ENCODE measurements at places on chromosomes 6 and 20.

- no peak for DNase-seq
Measured at GRCh38 chr6:17707371-17707651, 586 bp upstream of the NUP153 start.

GRCh38 chr6:12733876-12734275, 17.3 kb downstream of the PHACTR1 start:
- no peak for DNase-seq

DNA sequence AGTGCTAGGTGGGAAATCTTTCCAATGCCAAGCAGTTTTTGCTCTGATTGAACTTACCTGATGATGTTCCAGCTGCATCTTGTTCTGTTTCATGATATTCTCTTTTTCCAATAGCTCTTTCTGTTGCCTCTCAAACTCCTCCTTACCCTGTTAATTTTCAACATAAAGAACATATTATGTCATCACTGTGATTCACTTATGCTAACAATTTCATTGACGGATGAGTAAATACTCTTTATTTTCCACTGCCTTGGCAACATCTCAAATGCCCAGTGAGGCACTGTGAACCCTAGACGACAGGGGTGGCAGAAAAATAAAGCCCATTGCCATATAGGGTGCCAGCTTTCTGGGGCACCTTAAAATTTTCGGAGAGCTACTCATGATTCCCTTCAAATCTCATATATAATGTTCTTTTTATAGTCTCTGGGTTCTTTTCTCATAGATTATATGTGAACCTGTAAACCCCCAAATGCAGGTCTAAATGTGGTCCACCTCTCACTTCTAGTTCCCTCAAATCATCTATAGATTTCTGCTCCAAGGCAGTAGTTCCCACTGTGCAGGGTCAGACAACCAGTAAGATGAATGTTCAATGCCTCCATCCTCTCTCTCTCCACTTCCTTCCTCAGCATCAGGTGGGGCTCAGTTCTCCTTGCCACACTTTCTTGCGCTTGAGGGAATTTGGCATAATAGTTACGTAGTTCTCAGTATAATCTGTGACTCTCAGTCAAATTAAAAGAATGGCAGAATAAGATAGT, 44.1 kb downstream of the NEDD9 start:
- no peak for DNase-seq

DNA sequence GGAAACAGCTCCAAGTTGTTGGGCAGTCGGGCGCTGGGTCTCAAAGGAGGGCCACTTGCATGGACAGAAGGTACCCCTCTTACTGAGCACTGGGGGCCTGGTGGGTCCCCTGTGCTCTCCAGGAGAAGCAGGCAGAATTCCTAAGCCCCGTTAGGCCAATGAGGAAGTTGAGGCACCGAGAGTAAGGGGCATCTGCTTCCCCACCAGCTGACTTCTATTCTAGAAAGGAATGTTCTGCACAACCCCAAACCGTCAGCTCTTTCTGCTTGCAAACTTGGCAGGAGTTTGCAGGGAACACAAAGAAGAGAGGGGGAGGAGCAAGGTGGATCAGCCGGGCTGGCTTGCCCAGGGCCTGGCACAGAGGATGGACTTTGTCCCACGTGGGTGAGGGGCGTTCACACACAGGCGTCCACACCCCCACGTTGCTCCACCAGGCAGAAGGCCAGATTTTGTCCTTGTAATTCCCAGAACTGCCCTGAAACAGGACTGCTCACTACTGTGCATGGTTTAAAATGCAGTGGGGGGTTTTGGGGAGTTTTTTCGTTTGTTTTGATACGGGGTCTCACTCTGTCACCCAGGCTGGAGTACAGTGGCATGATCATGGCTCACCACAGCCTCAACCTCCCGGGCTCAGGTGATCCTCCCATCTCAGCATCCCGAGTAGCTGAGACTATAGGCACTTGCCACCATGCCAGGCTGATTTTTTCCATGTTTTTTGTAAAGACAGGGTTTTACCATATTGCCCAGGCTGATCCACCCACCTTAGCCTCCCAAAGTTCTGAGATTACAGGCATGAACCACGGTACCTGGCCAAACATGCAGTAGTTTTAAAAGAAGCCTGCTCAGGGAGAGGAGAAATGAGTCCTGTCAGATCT, 93.3 kb downstream of the SNX5 start:
- DNase-seq = peak; percentile 56

DNA sequence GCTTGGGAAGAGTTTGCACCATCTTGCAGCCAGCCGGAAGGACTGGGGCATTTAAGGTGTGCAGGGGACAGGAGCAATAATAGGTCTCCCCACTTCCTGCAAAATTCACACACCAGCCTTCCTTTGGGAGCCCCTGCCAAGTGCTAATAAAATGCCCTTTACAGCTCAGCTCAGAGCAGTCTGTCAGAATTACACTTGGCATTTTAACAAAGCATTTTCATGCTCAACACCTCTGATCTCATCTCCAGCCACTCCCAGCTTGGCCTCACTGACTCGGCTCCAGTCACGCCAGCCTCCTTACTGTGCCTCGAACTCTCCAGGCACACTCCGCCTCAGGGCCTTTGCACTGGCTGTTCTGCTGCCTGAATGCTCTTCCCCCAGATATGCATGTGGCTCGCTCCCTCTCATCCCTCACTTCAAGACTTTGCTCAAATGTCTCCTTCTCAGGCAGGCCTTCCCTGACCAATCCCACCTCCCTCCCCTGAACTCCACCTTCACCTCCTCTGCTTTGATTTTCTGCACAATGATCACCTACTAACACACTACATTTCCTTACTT, 43.7 kb downstream of the GRM4 start:
- DNase-seq = no peak

GRCh38 chr6:26383624-26384417, 913 bp downstream of the BTN2A2 start:
- DNase-seq = no peak

DNA sequence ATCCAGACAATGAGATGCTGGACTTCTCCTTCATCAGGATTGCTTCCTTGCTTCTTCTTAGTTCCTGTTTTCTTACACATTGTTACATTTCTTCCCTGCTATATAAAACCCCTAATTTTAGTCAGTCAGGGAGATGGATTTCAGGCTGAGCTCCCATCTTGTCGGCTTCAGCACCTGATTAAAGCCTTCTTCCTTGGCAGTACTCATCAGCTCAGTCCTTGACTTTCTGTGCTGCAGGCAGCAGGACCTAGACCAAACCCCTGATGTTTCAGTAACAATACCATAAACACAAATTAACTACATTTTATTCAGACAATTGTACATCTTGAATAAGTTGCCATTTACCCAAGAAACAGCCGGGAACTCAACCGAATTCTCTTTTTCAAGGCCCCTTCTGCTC, 156.4 kb upstream of the RREB1 start:
- DNase-seq = no peak

DNA sequence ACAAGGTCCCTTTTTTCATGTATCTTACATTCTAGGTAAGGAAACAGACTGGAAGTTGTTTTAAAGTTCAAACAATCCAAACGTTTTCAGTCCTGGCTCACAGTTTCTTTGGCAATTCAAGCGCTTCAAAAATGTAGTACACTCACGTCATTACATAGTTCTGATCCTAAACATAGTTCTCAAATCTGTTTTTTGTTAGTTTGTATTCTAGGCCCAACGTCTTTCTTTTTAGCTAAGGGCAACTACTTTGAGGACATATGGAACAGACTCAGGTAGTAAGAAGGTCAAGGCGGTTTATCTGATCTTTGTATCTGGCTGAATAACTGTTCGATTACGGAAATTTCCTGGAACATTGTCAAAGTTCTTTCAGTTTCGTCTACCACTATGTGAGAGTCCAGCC, 36.9 kb upstream of the PLCB4 start:
- no peak for DNase-seq

DNA sequence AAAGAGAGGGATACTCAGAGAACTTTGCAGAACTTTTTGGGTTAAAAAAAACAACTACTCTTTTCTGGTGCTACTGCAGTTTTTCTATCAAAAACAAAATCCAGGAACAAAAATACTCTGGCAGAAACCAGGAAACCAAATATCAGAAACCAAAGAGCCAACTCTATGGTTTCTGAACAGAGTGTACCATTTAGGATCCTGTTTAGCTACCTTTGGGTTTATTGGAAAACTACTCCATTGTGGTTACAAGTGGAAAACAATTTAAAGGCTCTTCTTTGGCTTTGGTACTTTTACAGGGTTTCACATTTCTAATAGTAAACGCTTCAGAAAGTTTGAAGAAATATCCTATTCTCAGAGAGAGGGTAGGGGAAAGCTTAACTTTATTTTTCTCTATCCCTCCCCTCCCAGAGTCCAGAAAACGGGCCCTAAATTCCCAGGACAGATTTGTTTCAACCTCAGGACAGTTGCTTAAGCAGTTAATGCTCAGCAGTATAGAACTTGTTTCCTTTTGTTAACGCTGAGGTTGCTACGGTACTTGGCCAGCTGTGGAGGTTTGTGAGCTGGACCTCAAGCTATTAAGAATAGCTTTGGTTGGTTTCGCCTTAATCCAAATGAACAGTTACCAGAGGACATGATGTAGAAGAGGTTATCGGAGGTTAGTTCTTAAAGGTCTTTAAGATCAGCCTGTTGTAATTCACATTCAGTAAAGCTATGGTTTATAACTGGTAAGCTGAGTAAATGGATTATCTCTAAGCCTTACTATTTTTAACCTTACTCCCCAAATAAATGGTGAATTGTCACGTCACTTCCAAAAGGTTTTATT, 47.9 kb downstream of the FOXO3 start:
- DNase-seq = no peak

Data from heart left ventricle (tissue), 16 donors.